ENCODE measurements at places on chromosomes 5 and 9.
A peak's percentile ranks its signal among the peaks of the same experiment; 100 is the strongest.

GRCh38 chr5:89313044-89313443 is 430.1 kb upstream of the MEF2C start:
- DNase-seq: no peak

DNA sequence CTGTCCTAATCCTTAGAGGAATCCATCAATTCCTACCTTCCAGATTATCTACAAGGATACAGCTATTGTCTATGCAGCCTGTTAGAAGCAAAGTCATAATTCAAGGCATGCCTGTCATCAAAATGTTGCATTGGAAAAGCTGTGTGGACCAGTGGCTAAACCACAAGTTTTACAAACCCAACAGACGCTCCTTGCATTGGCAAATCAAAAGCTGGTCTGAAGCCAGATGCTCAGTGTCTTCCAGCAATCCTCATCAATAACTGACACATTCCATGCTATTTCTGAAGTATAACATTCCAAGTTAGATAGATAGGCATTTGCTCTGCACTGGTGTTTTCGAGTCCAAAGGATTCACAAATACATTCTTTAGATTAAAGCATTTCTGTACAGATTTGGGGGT is 213.6 kb downstream of the EBF1 start:
- no peak for DNase-seq

- DNase-seq: no peak
Measured at GRCh38 chr5:123546657-123547056, 34.7 kb downstream of the CSNK1G3 start.

- DNase-seq: no peak
Measured at GRCh38 chr5:104541141-104541785, 978.7 kb upstream of the NUDT12 start.

DNA sequence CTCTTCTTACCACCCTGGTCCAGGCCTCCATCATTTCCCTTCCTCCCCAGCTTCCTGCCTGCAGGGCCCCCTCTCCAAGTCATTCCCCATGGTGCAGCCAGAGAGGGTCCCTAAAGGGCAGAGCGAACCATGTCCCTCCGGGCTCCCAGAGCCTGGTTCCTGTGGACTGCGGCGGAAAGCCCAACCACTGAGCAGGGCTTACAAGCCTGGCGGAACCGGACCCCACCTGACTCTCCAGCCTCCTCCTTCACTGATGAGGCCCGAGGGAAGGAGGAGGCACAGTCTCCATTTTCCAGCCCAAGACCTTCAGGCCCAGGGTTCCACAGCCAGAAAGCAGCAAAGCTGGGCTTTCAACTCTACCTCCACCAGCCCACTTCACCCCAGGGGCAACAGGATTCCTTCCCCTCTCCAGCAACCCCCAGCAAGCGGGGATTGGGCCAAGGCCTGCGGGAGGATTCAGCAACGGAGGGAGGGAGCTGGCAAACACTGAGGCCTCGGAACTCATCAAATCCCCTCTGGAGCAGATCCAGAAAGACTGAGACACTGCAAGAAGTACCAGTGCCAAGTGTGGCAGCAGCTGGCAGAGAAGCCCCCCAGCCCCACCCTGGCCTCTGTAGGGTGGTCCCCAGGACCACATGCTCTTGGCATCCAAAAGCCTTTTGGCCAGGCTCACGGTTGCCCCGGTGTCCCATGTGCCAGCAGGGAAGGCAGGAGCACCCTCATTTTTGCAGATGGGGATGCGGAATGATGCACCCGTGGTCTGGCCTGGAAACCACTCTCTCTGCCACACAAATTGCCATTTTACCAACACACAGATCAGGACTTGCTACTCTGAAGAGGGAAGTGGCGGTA is 3.1 kb downstream of the FAM163B start:
- DNase-seq: no peak

DNA sequence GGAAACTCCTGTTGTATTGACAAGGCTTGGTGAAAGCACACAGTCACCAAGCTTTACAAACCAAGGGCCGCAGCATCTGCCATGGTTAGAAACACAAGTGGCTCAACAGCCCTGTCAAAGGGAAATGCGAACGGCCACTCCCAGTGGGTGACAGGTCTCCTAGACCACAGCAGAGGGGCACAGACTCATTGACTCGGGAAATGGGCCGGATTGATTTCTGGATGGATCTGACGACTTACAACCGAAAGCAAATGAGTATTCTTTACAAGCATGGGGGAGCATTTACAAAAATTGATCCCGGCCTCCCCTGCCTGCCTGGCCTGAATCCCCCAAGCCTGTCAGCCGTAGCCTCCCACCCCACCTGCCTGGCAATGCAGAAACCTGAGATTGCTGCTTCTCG is 48.2 kb downstream of the ADAMTS2 start:
- DNase-seq: no peak

DNA sequence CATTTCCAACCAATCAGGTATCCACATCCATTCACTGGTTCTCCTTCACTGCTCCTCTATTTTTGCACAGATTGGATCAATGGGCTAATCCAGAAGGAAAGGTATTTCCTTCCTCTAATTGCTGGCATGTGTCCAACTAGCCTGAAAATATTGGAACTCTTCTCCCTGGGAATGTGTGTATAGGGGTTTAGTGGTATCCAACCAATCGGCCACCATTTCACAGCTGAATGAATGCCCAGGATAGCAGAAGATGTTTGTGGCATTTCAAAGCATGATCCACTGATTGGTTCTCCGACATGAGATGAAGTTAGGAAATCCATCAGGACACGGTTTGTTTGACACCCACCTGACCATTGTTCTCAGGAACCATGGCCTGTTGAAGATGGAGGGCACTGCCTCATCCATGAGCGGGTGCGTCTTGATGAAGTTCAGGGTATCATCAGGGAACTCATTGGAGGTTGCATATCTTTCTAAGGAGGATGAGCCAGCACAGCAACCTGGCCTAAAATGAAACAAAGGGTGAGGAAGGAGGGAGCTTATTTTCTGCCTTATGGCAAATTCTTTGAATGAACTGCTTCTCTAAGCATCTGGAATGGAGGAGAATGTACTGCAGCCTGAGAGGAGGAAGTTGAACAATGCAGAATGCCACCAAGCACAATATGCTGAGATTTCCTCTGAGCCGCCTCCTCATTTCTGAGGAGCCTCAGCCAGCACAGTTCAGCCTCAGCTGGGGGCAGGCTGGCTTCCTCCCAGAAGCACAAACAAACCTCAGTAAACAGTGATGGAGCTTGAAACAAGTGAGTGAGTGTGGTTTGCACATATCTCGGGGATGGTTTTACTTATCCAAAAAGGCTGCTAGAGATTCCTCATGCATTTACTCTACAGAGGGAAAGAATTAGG is 94.6 kb downstream of the SEMA6A start:
- DNase-seq: no peak

DNA sequence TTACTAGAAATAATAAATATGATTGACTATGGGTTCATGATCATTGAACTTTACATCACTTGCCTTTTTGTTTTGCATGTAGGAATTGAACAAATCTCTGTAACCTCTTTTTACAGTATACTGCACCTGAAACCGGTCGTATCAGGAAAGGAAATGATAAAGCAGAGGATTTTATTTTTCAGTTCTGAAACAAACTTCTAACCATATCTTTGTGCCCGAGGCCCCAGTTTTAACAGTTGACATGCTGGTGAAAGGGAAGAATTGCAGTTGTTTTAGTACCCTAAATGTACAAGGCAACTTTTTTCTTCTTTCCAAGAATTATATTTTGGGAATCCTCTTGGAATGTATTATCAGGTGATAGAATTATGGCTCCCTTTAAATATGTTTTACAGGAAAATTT is 27.8 kb downstream of the TMEM38B start:
- no peak for DNase-seq

DNA sequence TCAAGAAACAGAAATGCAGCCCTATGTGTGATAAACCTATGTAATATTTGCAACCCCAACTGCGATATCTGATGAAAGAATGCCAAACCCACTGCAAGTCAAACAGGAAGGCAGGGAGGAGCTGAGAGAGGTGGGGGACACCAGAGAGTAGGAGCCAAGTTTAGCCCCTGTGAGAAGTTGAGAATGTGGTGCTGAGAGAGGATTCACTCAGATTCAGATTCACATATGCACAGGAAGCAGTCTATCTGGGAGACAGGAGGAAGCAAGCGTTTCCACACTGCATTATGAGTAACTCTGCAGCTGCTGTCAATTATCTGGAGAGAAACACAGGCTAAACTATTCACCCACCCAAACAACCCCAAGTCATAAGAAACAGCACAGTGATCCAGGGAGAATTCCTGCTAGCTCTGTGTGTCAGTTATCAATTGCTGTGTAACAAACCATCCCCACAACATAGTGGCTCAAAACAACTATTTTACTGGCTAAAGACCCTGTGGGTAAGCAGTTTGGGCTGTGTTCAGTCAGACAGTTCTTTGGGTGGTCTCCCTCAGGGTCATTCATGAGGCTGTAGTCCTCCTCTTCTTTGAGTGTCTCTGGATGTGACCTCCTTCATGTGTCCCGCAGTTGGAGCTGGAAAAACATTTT is 161.9 kb upstream of the RAI14 start:
- no peak for DNase-seq

DNA sequence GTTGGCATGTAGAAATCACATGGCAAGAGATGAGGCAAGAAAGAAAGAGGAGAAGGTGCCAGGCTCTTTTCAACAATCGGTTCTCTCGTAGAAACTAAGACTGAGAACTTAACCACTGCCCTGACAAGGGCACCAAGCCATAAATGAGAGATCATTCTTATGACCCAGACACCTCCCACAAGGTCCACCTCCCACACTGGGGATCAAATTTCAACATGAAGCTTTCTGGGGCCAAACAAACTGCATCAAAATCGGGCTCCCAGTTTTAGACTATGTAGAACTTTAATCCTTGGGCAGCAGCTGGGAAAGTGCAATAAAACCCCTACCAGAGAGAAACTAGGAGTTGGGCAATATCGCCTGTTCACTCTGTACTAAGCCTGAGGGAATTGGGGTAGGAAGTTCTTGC is 150.2 kb upstream of the CCDC152 start:
- no peak for DNase-seq

DNA sequence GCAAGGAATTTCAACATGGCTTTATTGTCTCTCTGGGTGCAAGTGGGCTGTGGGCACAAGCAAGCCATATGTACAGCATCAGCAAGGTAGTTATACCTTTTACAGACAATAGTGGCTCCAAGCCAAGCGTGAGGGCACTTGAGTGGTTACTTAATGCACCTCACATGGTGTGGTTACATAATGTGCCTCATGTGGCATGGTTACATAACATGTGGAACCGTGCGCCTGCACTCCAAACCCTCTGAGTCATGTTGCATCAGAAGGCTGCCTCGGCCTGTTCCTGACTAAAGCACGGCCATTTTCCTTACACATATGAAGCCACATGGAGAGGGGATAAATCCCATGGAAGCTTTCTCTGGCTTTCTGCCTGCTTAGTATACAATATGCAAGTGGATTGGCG is 150.9 kb downstream of the OSTF1 start:
- no peak for DNase-seq

GRCh38 chr5:60339691-60340201 is 360.2 kb downstream of the DEPDC1B start:
- peak; percentile 75 for DNase-seq

- no peak for DNase-seq
Measured at GRCh38 chr9:78122631-78123030, 91.0 kb upstream of the GNAQ start.

DNA sequence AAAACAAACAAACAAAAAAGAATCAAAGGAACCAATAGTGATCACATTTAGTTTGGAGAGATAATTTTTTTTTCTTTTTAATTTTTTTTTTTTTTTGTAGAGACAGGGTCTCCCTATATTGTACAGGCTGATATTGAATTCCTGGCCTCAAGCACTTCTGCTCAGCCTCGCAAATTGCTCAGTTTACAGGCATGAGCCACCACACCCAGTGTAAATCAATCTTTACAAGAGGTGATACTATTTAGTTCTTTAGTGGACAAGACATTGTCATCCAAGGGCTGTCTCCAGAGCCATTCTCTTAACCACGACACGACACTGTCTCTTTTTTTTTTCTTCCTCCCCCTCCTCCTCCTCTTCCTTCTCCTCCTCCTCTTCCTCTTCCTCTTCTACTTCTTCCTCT is 29.6 kb downstream of the ERAP2 start:
- DNase-seq: no peak

DNA sequence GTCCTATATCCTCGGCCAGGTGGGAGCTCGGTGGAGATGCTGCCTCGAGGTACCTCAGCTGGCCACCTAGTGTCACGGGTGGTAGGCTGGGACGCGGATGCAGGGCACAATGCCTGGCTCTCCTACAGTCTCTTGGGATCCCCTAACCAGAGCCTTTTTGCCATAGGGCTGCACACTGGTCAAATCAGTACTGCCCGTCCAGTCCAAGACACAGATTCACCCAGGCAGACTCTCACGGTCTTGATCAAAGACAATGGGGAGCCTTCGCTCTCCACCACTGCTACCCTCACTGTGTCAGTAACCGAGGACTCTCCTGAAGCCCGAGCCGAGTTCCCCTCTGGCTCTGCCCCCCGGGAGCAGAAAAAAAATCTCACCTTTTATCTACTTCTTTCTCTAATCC is 2.0 kb downstream of the PCDHGC3 start:
- no peak for DNase-seq

DNA sequence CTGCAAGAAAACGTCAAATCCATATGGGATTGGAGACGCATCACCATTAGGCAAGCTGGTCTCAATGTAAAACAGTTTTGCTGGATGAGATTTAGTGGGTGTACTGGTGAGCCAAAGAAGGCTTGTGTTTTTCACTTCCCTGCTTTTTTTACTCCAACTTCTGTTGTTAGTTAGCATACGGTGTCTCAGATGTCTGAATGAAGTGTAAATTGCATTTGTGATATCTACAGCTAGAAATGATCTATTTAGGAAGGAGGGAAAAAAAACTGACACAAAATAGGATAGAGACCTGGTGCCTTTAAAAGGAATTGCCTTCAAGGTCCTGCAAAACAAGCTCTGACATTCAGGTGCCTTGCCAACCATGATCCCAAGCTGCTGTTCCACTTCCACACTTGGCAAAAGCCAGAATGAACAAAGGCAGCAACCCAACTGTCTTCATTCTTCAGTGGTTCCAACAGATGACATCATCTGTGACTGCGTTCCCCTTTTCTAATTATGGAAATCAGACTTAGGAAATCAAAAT is 104.2 kb upstream of the RAI14 start:
- DNase-seq: peak; percentile 35

DNA sequence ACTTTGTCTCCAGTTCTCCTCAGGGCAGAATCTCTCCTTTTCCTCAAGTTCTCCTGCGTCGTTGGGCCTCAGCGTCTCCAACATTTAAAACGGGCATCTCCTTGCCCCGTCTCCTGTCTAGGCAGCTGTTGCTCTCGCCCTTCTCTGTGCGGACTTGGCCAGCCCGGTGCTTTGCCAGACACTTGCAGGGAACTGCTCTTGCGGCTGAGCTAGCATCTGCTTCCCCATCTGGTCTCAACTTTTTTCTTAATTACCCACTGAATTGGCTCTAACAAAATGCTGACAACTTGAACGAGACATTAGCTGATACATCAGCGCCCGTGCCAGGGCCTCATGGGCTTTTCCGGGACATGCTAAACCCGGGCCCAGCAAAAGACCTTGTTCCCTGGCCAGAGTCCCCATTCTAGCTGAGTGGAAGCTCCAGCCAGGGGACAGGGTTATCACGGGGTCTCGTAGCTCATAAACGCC is 25.1 kb downstream of the ZNF618 start:
- peak; percentile 27 for DNase-seq
